Hematopoietic multipotent progenitor cell (in vitro differentiated cells): ENCODE measurements at places on chromosomes 11 and 22. TPM values are rescaled to one million over a fixed set of nuclear protein-coding genes. Genes with fewer than 3 reads are reported as not detected.

F2 gene
- total RNA-seq = under 0.01 TPM

FOSL1 gene
- 24.5 TPM for total RNA-seq

FAT3 gene
- 0.54 TPM for total RNA-seq

ABTB2 gene
- total RNA-seq = 1.6 TPM

FZD4 gene
- 0.27 TPM for total RNA-seq

SLC43A3 gene
- 93.7 TPM for total RNA-seq

CALCA gene
- not detected for total RNA-seq

ACTN3 gene
- not detected for total RNA-seq

PRR5 gene
- 40.9 TPM for total RNA-seq

SERPING1 gene
- total RNA-seq = 49.8 TPM

IGSF22 gene
- total RNA-seq = 0.54 TPM

BTG4 gene
- not detected for total RNA-seq

TTC36 gene
- total RNA-seq = 1.1 TPM

TESMIN gene
- total RNA-seq = 19.1 TPM

GALNT18 gene
- 0.54 TPM for total RNA-seq

SPCS2 gene
- 8.6 TPM for total RNA-seq
